ENCODE measurements at places on chromosomes 3 and 15.

GRCh38 chr3:171402281-171402680 lies 57.9 kb downstream of the TNIK start:
- no peak for DNase-seq

DNA sequence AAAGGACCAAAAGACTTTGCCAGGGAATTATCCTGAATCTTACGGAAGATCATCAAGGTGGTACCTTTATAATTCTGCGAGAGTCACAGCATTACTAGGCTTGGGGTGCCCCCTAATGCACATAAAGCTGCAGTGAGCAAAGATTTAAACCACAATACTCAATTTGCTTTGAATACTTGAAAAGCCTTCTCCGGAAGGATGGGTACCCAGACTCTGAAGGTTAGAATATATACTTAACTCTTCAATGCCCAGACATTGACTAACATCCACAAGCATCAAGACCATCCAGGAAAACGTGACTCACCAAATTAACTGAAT lies 117.8 kb upstream of the KCNH8 start:
- no peak for DNase-seq

- no peak for DNase-seq
Measured at GRCh38 chr3:143165211-143165610, 45.6 kb downstream of the CHST2 start.

- no peak for DNase-seq
Measured at GRCh38 chr3:11810276-11810675, 36.4 kb downstream of the TAMM41 start.

DNA sequence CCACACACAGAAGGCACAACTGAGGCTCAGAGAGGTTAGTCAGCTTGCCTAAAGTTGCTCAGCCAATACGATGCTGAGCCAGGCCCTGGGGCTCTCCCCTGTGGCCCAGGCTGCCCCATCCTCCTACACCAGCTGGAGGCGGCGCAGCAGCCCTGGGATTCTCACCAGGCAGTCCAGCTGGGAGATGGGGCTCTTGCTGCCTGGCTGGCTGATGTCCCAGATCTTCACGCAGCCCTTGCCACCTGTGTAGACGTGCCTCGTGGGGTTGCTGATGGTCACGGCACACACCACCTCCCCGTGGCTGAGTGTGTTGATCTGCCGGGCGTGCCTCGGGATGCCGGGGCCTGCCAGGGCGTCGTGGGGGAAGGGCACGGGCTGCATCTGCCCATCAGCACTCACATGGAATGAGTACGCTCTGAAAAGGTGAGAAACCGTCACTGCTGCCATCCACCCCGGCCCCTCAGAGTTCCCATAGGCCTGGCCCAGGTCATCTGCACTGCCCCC lies 42.8 kb downstream of the TLE3 start:
- DNase-seq, result no peak

GRCh38 chr3:127209840-127210653 lies 17.1 kb downstream of the PRR23E start:
- DNase-seq, result no peak

GRCh38 chr3:59107856-59108815 lies 58.3 kb upstream of the CFAP20DC start:
- no peak for DNase-seq

DNA sequence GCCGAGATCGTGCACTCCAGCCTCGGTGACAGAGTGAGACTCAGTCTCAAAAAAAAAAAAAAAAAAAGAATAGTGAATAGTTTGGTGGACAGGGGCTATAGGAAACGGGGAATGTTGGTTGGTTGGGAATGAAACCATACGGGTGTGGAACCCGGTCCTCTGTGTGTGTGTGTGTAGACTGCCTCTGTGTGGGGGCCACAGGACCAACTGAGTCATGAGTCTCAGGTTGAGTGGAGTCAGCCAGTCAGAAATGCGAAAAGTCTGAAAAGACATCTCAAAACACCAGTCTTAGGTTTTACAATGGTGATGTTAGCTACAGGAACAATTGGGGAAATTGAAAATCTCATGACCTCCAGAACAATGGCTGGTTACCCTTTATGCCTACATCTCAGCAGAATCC lies 44.5 kb downstream of the ZDHHC19 start:
- no peak for DNase-seq

DNA sequence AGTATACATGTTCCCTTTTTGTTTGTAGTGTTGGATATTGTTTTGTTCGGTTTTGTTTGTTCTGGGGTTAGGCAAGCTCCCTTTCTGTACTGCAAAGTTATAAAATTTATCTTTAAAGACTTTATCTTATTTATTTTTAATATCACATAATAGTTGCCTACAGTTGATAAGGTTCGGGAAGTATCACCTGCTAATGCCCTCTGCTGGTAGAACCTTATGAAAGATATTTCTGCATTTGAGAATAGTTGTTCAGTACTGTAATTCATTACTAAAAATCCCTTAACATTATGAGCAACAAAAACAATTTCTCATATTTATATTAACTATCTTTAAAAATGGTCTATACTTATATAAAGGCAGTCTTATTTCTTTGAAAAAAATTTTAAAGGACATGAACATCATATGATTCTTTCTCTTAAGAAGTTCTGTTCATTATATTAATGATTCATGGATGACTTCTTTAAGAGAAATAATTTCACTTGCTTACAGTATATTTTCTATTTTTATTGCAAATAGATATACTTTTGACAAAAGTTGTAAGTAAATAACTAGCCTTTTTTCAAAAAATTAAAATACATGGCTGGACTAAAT lies 1126.8 kb downstream of the SI start:
- no peak for DNase-seq

- DNase-seq, result no peak
Measured at GRCh38 chr15:40042791-40043320, 3.9 kb upstream of the SRP14 start.

GRCh38 chr3:79517766-79518413 lies 249.9 kb downstream of the ROBO1 start:
- DNase-seq, result no peak

GRCh38 chr3:99413504-99413903 lies 224.9 kb upstream of the COL8A1 start:
- no peak for DNase-seq

- no peak for DNase-seq
Measured at GRCh38 chr15:84648539-84648938, 5.5 kb downstream of the WDR73 start.

DNA sequence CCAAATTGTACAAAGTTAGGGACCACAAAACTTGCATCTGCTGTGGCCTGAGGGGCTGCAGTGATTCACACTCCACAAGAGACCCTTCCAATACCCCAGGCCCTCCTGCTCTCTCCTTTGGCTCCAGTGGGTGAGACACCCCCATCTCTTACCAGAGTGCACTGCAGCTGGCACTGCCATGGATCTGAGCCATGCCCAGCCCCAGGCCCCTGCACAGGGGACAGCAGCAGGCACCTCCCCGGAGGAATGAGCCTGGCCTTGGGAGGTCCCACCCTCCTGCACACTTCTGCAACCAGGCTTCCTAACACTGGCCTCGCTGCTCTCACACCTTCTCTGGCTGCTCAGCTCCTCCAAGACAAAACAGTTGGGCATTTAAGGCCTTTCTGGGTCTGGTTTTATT lies 16.3 kb upstream of the TSPAN3 start:
- DNase-seq, result no peak

DNA sequence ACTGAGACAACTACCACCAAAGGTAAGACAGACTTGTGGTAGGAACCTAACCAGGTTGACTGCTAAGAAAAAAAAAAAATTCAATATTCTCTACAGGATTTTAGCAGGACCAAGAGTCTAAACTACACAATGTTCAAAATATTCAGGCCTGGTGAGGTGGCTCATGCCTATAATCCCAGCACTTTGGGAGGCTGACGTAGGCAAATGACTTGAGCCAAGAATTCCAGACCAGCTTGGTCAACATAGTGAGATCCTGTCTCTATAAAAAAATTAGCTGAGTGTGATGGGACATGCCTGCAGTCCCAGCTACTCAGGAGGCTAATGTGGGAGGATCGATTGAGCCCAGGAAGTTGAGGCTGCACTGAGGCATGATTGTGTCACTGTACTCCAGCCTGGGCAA lies 341.6 kb upstream of the WNT5A start:
- DNase-seq, result no peak

GRCh38 chr3:105365391-105366325 lies 1.1 kb upstream of the ALCAM start:
- DNase-seq, result no peak

DNA sequence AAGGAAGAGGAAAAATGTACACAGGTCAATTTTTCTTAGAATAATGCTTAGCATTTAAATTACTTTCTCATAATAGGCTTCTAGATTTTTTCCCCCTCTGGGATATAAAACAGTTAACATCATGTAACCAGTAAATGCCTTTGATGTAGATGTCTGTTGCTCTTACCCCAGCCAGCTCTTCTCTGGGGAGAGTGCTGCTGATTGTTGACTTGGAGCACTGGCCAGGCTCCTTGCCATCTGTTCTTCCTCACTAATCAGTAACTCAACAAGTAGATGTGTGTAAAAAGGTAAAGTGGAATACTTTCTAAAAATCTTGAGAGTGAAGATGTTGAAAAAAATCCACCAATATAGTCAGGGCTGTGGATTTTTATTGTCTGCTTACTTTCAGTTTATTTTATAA lies 42.2 kb downstream of the RIOX2 start:
- DNase-seq, result no peak

DNA sequence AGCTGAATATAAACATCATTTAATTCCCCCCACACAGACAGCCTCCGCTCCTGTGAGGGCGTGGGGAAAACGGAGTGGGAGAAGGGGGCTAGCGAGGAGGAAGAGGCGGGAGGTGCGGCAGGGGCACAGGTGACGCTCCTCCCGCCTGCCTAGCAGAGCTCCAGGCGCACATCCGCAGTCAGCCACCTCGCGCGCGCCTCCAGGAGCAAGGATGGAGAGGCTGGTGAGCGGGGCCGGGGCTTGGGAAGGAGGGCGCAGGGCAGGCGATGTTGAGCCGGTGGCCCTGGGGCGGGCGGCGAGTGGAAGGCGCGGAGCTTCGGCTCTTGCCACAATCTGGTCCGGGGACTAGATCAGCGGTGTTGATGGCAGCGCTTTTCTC lies at the start of gene CD200:
CD200 (plus strand) TSS at position 155 of the 379 bp plus-strand sequence; CDS start at position 212, 57 bp downstream.
- no peak for DNase-seq

All from T1000 (cell line).